Iris pigment epithelial cell (primary cell): ENCODE measurements at places on chromosomes 5 and 9.

DNA sequence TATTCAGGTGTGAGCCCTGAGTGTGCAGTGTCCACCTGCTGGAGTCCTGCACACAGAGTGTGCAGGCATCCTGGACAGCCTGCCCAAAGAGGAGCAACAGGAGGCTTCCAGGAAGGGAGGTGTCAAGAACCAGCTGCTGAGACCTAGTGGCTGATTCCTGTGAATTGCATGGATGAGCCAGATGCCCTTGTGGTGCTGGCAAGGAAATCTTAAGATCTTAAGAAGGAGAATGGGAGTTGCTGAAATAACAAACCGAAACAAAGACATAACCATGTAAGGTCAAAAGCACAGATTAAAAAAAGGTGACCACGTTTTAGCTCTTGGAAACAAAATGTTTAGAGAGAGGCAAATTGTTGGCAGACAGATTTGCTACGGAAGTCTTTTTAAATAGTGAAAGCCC lies 29.3 kb upstream of the RPS23 start:
- DNase-seq: peak; percentile 9

DNA sequence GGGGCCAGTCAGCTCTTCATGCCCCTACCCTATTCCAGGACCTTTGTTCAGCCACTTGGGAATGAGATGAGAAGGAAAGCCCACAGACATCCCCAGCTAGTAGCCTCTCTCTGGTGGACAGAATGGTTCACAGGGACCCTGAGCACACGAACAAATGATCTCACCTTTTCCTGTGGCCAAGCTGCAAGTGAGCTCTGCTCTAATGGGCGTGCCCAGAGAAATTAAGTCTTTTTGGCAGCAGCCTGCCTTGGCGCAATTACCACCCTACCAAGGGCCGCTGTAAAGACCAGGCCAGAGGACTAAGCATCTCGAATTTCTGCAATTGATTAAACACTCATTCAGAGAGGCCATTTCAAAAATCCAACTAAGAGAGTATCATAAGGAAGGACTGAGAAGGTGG lies 56.0 kb downstream of the WHRN start:
- no peak for DNase-seq

GRCh38 chr9:121790841-121791240 lies 139.4 kb downstream of the DAB2IP start:
- no peak for DNase-seq

- no peak for DNase-seq
These were observed 10.6 kb upstream of the AGXT2 start for GRCh38 chr5:35058374-35058788.

DNA sequence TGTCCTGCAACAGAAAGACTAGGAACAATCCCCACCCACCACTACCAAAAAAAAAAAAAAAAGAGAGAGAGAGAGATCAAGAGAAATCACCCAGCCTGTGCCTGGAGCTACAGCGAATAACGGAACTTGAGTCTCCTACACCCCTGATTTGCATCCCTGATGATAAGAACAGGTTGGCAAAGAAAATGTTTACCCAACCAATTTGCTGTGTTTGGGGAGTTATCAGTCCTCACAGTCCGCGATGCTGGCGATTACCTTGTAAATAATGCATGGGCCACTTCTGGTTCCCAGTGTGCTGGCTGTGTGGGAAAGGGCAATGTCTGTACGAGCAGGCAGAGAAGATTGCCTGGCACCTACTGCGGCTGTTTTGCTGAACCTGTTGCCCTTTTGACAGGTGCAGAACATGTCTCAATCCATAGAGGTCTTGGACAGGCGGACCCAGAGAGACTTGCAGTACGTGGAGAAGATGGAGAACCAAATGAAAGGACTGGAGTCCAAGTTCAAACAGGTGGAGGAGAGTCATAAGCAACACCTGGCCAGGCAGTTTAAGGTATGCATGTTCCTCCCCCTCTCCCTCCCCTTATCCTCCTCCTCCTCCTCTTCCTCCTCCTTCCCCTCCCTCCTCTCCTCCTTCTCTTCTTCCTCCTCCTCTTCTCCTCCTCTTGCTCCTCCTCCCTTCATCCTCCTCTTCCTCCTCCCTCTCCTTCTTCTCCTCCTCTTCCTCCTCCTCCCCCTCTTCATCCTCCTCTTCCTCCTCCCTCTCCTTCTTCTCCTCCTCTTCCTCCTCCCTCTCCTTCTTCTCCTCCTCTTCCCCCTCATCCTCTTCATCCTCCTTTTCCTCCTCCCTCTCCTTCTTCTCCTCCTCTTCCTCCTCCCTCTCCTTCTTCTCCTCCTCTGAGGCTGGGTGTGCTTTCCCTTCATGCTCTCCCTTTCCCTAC lies 8.3 kb downstream of the OLFM1 start:
- DNase-seq: no peak
